PC-9 (cell line): ENCODE measurements at places on chromosomes 5 and 9. TPM values are rescaled to one million over a fixed set of nuclear protein-coding genes. Genes with fewer than 3 reads are reported as not detected.

ABLIM3 gene
- 101 and 111 TPM in 2 replicates for total RNA-seq

FBP2 gene
- total RNA-seq: not detected in 2 replicates

ZBED3 gene
- total RNA-seq: 6.1 and 12.3 TPM in 2 replicates

GRCh38 chr9:15069106-15069505 lies 158.9 kb upstream of the FREM1 start:
- no peak for DNase-seq

- DNase-seq: peak; percentile 91
These were observed 48.0 kb downstream of the SARDH start for GRCh38 chr9:133690081-133690561.

- no peak for DNase-seq
These were observed 11.7 kb downstream of the TXN start for GRCh38 chr9:110244616-110245015.

- no peak for DNase-seq
These were observed 22.4 kb upstream of the CYLC2 start for GRCh38 chr9:102972780-102973179.

- no peak for DNase-seq
These were observed 108.7 kb upstream of the SSBP2 start for GRCh38 chr5:81859624-81860023.

GRCh38 chr9:86829496-86830046 lies 117.7 kb downstream of the GAS1 start:
- no peak for DNase-seq

DNA sequence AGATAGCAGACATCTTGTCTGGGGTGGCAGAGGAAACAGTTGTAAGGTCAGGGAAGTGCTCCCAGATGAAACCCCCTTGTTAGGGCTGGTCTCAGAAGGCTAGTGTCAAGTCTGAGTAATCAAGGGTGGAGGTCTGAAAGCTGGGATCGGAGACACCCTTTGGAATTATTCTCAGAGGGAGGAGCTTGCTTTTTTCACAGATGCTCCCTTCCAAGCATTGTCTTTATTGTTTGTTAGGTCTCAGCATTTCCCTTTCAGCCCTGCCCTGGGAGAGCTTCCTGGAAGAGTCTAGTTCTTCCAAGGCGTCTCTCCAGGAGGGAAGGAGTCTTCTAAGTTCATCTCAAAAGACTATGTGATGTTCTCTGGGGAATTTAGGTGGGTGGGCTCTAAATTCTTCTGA lies 3.2 kb downstream of the TEK start:
- no peak for DNase-seq

DNA sequence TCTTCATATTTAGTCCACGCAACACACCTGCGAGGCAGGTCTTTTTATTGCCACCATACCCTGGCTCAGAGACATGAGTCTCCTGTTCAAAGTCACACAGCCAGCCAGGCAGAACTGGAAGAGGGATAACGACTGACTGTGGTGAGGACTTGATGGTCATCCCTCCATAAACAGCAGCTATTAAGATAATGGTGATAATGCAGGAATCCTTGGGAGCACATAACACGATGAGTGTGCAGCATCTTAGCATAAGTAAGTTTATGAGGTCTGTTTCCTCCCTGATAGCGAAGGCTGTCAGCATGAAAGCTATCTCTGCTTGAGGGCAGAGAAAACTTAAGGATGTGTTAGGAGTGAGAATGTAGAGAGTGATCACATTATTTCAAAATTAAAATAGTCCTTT lies 30.9 kb downstream of the KCTD16 start:
- no peak for DNase-seq

DNA sequence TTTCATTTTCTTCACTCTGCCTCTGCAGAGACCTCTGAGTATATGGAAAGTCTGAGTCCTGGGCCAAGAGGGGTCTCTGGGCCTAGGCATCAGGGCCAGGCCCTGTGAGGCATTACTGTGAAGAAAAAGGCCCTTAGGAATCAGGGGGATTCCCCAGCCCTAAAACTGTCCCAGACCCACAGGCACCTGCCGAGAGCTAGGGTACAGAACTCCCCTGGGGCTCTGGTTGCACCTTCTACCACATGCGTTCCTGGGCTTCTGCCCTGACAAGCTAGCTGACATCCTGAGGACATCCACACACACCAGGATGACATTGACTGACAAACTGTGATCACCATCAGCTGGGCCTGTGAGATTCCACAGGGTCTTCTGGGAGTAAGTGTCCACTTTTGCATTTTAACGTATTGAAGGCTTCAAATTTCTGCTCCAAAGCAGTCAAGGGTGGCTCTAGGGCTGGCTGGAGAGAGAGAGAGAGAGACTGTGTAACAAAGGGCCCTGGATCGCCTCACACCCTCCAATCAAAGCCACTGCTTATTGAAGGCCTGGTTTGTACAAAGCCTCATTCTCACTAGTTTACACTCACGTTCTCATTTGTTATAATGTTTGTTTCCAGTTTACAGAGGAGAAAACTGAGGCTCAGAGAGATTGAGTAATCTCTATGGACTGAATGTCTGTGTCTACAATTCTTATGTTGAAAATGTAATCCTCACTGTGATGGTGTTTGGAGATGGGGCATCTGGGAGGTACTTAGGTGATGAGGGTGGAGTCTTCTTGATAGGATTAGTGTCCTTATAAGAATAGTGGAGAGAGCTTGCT lies 45.1 kb downstream of the TGFBI start:
- DNase-seq: no peak

DNA sequence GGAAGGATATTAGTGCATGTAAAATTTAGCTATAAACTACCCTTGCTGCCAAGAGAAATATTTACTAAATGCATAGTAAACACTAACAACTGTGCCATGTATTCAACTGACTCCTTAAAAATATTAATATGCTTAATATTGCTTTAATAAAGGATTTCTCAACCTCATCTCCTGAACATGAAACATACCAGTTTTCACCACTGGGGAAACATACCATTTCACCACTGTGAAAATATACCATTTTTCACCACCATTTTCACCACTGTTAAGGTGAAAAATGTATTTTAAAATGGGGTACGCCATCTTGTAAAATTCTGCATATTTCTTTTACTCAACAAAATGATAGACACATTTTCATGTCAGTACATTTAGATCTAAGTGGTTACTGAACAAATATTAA lies 4.5 kb downstream of the RAB14 start:
- no peak for DNase-seq

- peak; percentile 45 for DNase-seq
These were observed at the start of gene ADRA1B for GRCh38 chr5:159915904-159916840. TSS of gene ADRA1B (plus strand) at chr5:159916482. CDS start at chr5:159916906, 424 bp downstream.
